A549 (cell line): ENCODE measurements at places on chromosomes 4 and X.

- DNase-seq = no peak
These were observed 545.9 kb upstream of the ZFP42 start for GRCh38 chr4:187449702-187450101.

- DNase-seq = no peak
These were observed 208.3 kb downstream of the ARHGAP10 start for GRCh38 chr4:147940171-147940570.

- no peak for DNase-seq
These were observed 477 bp downstream of the FGF5 start for GRCh38 chr4:80266902-80267380.

DNA sequence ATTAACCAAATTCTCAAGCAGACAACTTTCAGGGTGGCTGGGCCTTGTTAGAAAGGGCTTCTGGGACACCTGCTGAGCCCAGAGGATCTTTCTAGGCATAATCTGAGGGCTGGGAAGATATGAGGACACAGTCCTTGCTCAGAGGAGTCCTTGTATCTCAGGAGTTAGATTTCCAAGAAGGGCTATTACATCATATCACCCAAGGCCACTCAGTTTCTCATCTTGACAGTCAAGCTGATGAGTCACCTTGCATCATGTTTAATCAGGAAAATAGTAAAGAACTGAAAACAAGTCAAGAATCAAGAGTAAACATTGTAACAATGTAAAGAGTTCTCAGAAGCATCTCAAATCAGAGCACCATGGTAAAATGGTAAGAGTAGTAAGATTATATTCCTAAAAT, 4.0 kb downstream of the PCYT1B start:
- no peak for DNase-seq

DNA sequence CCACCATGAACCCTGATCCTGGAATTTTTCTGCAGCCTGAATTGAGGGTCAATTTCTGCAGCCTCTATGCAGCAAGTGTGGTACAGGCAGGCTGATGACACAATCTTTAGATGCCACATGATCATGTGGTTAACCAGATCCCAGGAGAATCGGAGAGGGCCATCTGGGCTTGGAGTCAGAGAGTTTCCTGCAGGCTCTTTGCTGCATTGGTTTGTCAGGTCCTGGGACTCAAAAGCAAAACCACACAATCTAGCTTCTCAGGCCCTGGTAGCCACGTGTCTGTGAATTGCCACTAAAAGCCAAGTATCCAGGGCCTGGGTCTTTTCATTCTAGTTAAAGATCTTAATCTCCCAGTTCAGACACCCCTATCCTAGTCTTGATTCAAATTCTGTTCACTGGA, 464.5 kb downstream of the BCOR start:
- DNase-seq = no peak

DNA sequence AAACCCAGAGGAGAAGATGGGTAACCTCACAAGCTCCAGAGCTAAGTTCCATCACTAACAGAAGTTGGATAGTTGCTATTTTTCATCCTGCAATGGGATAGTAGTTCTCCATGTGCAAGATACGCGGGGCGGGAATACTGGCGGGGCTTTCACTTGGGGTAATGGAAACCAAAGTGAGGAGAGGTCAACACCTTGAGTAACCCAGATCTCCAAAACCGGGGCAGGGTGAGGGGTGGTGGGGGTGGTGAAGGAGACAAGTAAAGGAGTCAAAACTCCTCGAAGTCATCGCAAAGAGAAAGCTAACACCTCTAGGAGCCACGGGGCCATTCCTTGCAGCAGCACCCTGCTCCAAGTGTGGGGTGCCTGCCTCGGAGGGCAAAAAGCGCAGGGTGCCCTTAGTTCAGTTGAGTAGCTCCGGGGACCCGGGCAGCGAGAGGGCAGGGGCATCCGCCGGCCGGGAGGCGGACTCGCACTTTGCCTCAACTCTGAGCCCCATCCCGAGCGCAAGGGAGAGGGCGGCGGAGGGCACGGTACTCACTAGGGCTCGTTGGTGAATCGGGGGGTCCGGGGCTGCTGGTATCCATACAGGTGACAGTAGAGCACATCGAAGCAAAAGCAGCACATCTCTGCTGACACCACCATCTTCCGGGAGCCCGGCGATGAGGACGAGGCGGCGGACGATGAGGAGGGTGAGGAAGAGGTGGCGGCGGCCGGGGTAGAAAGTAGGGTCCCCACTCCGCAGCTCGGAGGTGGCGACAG, 645 bp downstream of the AMMECR1 start:
- DNase-seq = peak; percentile 2

GRCh38 chrX:926070-926469, 286.4 kb downstream of the CRLF2 start:
- no peak for DNase-seq

DNA sequence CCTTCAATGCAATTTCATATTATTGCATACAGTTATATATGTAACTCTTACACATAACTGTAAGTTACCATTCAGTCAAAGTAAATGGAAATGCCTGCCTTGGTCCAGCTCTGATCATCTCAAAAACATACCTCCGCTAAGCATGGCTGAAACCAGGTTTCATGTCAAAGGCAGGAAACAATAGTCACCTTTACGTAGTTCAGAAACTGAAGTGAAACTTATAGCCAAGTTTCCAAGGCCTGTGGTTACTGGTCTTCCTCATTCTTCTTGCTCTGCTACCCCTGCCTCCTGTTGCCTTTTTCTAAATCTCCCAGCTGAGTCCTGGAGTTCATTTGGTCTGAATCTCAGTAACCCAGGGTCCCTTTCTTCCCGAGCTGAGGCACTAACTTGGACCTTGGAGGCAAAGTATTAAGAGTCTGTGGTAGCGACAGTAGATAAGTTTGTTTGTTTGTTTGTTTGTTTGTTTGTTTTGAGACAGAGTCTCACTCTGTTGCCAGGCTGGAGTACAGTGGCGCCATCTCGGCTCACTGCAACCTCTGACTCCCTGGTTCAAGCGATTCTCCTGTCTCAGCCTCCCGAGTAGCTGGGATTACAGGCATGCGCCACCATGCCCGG, 30.8 kb downstream of the DAPP1 start:
- no peak for DNase-seq

- DNase-seq = no peak
These were observed 5.5 kb upstream of the CPLX1 start for GRCh38 chr4:831483-831805.

- DNase-seq = peak; percentile 77
These were observed at the start of gene COMMD8 for GRCh38 chr4:47463235-47463956. Gene COMMD8, minus strand, starts transcription at chr4:47463702. Its CDS starts 51 bp downstream, at chr4:47463651.

DNA sequence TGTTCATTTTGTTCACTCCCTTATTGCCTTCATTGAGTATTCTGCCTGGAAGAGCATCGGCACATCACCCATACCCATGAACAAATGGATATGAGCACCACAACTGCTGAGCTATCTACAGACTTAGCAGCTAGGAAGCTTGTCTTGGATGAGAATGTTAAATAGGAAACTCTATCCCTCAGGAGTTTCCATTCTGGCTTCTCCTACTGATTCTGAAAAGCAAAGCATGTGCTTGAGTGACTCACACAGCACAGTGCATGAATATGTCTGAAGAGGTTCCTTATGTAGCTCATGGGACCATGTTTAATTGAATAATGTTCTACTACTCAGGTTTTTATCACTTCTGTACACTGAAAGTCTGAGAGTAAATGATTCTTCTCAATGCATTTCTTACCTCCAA, 57.3 kb upstream of the MXRA5 start:
- no peak for DNase-seq

GRCh38 chrX:121258545-121258944, 211.1 kb downstream of the GLUD2 start:
- no peak for DNase-seq

- no peak for DNase-seq
These were observed 447.9 kb upstream of the TECRL start for GRCh38 chr4:64857198-64857597.

- DNase-seq = no peak
These were observed 10.1 kb downstream of the SORCS2 start for GRCh38 chr4:7202411-7202810.

DNA sequence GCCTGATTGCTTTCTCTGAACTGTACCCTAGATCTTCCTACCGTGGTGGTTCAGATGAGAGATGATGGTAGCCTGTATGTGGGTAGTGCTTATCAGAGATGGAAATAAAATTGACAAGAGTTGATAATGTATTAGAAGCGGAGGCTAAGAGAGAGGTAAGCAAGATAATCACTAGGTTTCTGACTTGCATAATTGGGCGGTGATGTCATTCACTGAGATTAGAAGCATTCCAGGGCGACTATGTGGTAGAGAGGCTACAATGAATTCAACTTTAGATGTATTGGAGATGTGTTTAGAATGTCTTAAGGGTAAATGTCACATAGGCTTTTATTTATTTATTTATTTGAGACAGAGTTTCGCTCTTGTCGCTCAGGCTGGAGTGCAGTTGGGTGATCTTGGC, 415 bp upstream of the TENM3 start:
- no peak for DNase-seq

DNA sequence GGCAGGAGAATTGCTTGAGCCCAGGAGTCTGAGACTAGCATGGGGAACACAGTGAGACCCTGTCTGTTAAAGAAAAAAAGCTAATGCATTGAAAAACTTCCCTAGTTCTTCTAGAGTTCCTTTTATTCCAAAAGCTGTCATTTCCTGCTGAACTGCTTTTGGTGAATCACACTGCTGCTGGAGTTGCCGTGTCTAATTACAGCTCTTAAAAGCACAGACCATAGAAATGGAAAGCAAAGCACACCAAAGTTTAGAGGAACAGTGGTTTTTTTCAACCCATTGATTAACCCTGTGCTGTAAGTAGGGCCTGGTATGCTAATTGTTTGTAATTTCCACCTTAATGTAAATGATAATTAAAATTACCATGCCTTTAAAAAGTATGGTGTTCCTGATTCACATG, 52.4 kb downstream of the SEPTIN11 start:
- no peak for DNase-seq

DNA sequence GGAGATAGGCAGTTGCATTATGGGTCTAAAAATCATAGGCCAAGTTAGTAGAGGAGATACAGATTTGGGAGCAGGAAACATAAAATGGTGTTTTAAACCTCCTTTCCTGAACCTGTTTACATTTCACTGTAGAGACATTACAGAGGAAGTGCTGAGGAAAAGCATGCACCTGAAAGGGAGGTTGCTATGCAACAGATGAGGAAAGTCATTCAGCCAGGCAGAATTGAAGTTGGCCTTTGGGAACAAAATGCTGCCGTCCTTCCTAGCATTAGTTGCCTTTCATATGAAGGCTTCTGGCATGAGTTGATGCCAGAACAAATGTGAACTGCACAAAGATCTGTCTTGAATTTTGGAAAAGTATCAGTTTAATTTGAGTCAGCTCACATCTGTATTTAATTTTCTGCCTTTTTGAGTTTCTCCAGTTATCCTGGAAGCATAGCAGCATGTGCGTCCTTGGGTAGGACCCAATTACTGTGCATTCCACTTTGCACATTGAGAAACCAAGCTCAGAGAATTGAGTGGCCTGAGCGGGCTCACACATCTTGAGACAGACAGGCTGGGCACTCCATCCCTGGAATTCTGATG, 38.2 kb downstream of the MAGED1 start:
- DNase-seq = no peak

- DNase-seq = no peak
These were observed 63.6 kb upstream of the ATP8A1 start for GRCh38 chr4:42720533-42720932.

DNA sequence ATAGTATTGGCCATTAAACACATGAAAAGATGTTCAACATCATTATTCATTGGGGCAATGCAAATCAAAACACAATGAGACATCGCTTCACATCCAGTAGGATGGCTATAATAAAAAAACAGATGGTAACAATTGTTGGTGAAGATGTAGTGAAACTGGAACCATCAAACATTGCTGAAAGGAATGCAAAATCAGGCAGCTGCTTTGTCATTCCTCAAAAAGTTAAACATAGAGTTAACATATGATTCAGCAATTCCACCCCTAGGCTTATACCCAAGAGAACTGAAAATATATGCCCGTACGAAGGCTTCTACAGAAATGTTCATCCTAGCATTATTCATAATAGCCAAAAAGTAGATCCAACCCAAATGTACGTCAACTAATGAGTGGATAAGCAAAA, 144.0 kb upstream of the NAP1L5 start:
- no peak for DNase-seq

DNA sequence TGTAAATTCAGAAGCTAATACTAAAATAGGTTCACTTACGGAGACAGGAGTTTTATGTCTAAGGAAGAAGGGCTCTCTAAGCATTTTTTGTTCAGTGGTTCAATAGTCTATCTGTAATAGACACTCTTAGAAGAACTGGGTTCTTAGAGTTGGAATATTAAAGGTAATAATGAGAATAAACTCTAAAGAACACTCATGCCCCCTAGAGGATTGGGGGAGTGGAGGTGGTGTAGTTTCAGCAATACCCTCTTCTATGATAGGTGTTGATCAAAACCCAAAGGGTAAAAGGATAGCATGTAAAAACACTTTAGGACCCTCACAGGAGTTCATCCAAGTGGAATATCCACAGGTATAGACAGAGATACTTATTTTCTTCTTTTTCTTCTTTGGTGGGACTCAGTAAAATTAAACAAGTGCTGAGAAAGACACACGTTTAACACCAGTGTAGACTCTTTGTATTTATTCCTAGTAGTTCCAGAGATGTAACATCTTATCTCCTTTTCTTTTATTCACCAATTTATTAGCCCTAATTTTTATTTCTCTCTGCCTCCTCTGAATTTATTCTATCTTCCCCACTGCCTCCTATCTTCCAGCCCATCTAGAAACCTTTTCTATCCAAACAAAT, 25.7 kb upstream of the MND1 start:
- peak; percentile 30 for DNase-seq

DNA sequence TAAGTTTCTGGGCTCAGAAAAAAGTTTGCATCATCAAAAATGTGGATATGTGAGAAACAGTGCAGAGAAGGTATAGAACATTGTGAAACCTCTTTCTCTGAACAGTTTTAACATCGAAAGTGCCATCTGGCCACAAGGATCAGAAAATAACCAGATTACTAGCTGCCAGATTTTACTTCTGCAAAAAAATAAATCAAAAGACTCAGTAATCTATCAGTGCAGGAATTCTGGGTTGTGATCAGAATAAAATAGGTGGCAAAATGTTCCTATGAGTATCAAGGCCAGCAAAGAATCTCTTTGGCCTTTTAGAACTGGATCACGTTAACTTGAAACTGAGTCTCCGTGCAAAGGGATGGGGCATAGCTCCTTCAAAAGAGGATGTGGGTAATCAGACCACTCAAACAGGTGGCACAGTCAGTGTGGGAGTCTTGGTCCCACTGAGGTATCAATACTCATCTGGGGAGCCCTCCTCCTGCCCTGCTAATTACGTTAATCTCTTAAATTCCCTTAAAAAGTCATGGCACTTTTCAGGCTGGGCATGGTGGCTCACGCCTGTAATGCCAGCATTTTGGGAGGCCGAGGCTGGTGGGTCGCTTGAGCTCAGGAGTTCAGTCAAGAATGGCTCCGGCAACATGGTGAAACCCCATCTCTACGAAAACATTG, 26.7 kb upstream of the RBM47 start:
- no peak for DNase-seq

DNA sequence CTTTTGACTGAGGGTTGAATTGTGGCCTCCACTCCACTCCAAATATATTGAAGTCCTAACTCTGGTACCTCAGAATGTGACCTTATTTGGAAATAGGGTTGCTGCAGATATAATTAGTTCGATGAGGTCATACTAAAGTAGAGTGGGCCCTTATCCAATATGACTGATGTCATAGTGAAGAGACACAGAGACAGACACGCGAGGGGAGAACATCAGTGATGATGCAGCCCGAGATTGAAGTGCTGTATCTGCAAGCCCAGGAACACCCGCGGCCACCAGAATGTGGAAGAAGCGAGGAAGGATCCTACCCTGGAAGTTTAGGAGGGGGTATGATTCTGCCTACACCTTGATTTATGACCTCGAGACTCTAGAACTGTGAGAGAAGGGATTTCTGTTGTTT, 279.0 kb downstream of the ANKRD50 start:
- no peak for DNase-seq

GRCh38 chrX:69238114-69238886, 73.0 kb upstream of the PJA1 start:
- DNase-seq = no peak
